ENCODE measurements at places on chromosomes 7 and 10.

GRCh38 chr10:50216894-50217293 lies 34.4 kb downstream of the ASAH2 start:
- DNase-seq, result no peak

- no peak for DNase-seq
Observed at GRCh38 chr10:75395066-75395931, 6.3 kb downstream of the ZNF503 start.

DNA sequence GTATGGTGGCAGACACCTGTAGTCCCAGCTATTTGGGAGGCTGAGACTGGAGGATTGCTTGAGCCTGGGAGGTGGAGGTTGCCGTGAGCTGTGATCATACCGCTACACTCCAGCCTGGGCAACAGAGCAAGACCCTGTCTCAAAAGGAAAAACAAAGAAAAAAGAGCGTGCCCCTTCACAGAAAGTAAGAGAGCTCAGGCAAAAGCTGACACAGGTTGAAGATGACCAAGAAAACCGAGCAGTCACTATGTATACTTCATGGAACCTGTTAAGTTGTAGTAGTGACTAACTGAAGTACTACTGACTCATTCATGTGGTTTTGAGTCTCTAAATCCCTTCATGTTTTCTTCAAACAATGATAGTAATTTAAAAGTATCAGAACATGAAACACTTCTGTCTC lies 1.2 kb upstream of the PRRT4 start:
- no peak for DNase-seq

GRCh38 chr7:47302560-47302959 lies 279.4 kb downstream of the TNS3 start:
- DNase-seq, result no peak

Data from CD4-positive, alpha-beta T cell treated with Interleukin-4 for 1 hour (primary cell).